ENCODE measurements at places on chromosomes 11 and 22. TPM values are rescaled to one million over a fixed set of nuclear protein-coding genes. Genes with fewer than 3 reads are reported as not detected.

DNA sequence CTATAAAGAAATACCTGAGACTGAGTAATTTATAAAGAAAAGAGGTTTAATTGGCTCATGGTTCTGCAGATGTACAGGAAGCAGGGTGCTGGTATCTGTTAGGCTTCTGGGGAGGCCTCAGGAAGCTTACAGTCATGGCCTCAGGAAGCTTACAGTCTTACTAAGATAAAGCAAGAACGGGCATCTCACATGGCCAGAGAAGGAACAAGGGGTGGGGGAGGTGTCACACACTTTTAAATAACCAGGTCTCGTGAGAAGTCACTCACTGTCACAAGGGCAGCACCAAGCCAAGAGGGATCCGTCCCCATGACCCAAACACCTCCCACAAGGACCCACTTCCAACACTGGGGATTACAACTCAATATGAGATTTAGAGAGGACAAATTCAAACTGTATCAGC lies 192.8 kb upstream of the B3GAT1 start:
- no peak for DNase-seq

GRCh38 chr11:70517203-70517602 lies 118.9 kb downstream of the CTTN start:
- DNase-seq: no peak

Gene EMID1
- total RNA-seq: 0.24 TPM

- no peak for DNase-seq
Observed at GRCh38 chr22:41968601-41969000, 642 bp upstream of the SEPTIN3 start.

DNA sequence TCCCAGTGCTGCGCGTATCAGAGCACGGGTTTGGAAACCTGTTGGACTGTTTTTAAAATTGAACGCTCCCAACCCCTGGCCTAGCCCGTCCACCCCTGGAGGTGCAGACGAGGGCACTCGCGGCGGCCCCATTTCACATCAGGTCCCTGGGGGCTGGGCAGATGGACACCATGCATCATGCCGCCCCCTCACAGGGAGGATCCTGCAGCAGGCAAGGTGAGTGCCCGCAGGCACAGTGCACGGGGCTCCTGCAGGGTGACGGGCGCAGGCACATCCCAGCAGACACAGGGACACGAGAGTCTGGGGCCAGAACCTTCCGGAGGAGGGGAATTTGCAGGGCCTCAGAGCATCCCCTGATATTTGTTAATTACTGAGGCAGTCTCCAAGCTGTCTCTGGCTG lies 7.3 kb downstream of the ANO9 start:
- no peak for DNase-seq

- DNase-seq: no peak
Observed at GRCh38 chr22:17079572-17079971, 5.2 kb upstream of the IL17RA start.

Gene HBB
- not detected for total RNA-seq

Measured in A172 (cell line).